ENCODE measurements at places on chromosomes 2 and 18.

DNA sequence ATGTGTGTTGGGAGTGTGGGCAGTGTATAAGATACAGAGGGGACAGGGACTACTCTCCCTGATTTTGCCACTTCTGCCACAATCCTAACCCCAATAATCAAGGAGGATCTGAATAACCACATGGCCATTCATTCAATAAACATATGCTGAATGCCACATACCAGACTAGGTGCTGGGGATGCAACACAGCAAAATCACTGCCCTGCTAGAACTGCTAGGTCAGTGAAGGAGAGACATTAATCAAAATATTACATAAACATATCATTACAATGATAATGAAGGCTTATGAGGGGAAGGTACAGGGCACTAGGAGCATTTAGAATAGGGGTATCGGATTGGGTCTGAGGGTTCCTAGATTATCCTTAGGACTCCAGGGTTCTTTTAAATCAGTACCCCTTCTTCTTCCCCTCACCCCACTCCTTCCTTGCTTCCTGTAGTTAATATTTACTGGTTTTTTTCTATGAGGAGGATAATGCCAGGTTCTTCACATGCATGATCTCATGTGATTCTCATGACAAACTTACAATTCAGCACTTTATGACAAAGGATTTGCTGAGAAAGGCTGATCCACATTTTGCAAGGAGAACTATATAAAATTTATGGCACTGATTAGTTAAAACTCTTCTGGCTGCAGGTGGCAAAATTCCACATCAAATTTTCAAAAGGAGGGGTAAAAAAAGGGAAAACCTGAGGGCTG, 56.4 kb upstream of the PCBP1 start:
- no peak for DNase-seq

DNA sequence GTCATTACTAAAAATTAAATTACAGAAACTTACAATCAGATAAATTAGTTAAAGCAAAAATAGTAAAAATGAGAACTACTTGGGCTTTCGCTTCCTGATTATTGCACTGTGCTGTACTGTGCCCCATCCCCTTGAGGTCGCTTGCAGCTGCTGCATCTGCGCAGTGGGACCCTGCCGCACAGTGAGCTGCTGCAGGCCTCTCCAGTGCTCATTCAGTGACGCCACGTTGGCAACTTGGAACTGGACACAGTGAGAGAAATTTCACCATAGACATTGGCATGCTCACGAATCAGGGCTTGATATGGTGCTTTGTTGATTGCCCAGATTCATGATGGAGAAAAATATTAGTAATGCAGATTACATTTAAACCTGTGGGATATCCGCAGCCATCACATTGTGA, 290.8 kb upstream of the MYT1L start:
- DNase-seq = no peak

- DNase-seq = no peak
These were observed 190.0 kb upstream of the SESTD1 start for GRCh38 chr2:179454443-179455171.

DNA sequence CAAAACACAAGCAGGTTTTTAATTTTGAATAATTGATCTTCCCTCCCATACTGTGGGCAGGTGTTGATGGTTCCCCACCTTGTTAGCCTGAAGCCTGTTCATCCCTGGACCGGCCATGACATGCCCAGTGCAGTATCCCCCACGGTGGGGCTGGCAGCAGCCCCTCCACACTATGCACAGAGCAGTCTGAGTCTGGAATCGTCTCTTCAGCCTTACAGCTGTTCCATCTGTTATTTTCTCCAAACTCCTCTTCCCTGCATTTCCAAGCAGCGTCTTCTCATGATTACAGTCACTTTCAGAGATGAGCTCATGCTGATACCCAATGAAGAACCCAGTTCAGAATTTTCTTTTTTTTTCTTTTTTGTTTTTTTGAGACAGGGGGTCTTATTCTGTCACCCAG, 68.2 kb downstream of the ADI1 start:
- DNase-seq = no peak

DNA sequence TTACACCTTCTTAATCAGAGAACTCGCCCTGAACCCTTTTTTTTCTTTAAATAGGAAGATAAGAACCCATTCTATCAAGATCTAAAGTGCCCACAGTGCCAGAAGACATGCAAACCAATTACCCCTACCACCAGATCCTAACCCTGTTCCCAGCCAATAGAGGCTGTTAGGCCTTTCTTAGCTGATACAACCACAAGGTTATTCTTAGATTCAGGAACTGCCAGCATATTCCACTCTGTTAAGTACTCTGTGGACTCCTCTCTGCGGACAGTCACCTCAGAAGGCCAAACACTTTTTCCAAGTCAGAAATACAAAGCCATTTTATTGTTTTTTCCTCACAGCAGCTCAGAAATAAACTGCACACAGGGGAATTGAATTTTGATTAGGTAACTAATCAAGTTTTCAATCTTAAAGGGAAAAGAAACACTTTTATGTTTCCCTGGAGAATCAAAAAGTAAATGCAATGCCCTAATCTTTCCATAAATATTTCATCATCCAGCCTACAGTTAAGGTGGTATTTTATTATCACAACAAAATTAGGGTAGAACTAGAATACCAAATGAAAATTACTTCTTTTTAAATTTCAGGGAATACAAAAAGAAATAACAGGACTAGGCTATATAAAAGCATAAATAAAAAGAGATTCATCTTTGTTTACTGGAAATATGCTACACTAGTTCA, 111.4 kb downstream of the NBAS start:
- DNase-seq = no peak

DNA sequence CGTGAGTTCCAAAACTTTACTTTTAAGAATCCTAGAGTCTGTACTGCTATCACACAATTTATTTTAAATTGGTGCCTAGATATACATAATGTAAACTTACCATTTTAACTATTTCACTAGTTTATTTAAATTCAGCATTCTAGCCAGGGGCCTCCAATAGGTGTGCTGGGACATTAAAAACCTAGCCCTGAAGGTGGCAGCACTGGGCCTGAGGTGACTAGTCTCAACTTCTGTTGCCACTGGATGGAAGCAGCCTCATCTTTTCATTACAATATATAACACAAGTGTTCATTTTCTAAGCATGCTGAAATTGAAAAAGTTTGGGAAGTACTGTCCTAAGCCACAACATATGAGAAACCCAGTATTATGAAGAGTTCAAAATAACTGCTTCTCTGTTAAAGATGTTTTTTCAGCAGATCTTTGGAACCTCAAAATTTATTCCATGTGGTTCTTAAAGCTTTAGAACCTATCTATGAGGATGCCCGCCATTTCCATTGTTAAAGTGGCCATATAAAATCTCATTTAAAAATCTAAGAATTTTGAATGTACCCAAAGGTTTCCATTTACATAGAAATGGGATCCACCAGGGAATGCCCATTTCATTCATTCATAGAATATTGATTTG, 2.9 kb upstream of the RBBP8 start:
- peak; percentile 77 for DNase-seq

DNA sequence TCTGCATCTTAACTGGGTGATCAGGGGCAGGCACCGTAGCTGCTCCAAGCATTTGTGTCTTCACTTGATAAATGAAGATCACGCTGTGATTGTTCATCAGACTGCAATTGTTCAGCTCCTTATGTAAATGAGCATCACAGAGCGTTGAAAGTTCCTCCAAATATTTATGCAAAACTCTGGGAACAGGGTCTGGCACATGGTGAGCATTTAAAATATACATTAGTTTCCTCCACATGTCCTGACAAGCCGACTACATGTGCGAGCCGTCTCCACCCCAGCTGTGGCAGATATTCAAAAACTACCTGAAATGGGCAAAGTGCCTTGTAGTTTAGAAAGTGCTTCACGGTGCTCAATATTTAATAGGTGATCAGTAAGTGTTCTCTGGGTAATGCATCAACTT, 175.1 kb upstream of the ID2 start:
- no peak for DNase-seq

DNA sequence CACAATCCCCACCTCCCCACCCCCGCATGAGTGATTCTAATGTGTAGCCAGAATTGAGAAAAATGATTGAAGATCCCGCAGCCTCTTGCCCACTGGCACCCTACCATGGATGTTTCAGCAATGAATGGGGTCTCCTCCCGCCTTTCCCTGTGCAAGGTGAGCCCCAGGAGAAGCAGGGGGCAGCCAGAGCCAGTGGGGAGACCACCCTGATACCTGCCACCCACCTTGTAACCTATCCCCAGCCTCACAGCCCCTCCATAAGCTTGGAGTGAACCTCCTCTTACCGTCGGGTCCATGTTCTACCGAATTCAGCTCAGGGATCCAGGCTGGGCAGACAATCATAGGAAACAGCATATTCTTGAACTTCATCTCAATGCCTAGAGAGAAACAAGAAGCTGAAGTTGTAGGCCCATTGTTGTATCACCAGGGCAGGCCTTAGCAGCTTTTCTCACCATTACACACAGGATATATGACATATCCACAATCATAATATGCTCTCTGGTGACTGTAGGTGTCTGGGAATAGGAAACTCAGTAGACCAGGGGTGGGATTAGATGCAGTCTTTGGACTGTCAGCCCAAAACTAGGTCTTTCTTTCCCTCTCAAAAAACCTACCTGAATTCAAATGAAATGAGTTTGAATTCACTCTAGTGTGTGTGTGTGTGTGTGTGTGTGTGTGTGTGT, 30.9 kb downstream of the XDH start:
- DNase-seq = no peak

GRCh38 chr18:36419900-36420531, 122.5 kb downstream of the FHOD3 start:
- DNase-seq = no peak

DNA sequence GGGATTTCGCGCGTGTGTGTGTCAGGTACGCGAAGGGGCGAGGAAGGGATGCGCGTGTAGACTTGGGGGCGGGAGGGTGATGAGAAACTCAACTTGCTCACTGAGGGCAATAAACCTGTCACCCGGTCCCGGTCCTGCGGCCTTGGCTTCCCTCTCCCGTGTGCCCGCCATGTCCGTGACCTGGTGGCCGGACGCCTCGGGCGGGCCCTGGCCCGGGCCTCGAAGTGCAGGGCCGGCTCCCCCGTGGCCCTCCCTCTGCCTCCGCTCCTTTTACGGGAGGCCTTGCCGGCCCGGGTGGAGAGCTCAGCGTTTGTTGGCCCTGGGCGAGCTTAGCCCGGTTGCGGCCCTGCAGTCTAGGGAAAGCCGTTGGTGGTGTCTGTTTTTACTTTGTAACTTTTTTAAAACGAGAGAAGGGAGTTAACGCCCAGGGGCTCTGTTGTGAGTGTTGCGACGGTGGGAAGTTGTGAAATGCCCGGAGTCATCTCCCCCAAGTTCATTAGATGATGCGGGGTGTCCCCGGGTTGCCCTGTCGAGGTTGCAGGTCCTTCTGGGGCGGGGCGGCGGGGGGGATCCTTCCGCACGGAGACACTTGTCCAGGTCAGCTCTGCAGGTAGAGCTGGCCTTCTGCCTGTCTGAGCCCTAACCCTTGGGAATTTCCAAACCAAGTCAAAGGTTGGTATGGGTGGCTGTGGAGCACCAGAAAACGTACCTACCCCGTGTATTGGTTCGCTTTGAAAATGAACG, 883 bp downstream of the SMCHD1 start:
- DNase-seq = peak; percentile 32

DNA sequence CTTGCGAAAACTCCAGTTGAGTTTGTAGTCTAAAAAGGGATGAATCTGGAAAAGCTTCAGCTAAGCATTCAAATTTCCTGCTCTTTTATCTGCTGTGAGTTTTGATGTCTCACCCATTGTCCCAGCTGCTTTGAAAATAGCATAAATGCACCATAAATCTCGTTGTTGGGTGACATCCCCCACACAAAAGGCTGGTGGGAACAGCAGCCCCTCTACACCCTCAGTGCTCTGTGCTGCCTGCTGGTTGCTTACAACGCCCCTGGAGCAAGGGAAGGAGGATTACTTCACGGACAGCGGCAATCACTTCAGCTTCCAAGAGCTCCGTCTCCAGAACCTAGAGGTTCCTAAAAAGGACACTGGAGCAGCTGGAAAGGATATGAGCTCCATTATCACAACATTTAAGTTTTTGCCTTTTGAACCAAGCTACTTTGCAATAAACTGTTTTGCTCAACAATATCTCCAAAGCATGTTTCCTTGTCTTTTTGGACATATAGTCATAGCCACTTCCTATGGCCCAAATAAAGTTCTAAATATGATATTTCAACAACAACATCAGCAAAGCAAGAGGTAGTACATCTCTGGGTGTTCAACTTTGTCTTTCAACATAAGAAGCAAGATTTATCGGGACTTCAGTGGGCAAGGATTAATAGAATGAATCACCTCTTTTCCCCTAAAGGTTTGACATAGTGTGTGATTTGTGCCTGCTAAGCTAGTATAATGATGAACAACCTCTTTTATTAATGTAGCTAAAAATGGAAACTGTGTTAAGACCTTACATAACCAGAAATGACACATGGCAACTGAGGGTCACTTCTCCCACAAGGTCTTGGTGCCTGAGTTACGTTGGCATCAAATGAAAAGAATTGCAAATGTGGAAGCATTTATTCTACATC, 413.5 kb downstream of the TXNL1 start:
- DNase-seq = no peak

- DNase-seq = no peak
These were observed 131.3 kb downstream of the CTIF start for GRCh38 chr18:48669991-48670750.

- DNase-seq = no peak
These were observed 43.4 kb upstream of the TPO start for GRCh38 chr2:1369905-1370304.

DNA sequence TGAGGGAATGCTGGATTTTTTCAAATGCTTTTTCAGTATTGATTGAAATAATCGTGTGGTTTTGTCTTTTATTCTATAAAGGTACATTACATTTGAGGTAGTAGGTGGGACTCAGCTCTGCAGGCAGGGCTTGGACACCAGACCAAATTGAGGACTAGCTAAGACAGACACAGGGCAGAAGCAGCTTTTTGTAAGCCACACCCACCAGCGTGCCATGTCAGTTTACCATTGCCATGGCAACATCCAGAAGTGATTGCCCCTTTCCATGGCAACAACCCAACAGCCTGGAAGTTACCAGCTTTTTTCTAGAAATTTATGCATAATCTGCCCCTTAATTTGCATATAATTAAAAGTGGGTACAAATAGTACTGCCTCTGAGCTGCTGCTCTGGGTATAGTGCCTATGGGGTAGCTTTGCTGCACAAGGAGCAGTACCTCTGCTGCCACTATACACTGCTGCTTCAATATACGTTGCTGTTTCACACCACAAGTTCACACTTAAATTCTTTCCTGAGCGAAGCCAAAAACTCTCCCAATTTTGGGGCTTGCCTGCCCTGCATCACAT, 23.6 kb upstream of the VWA3B start:
- no peak for DNase-seq

DNA sequence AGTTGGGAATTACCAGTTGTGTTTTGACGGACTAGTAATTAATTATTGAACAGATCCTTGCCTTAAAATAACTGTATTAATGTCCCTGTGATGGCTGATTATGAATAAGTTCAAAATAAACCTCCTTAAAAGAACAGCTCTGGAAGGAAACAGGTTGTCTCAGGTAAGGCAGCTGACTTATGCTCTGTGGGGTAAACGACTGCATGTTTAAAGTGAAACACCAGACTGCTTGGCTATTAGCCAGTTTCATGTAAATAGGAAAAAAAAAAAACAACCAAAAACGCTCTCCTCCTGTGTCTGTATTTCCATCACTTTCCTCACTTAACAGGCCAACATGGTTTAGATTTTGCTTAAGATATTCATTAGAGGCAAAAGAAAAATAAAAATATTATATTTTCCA, 243.6 kb downstream of the TMEM182 start:
- DNase-seq = no peak

Data from effector CD4-positive, alpha-beta T cell (primary cell).